Skeletal muscle cell (primary cell): ENCODE measurements at places on chromosomes 5 and 9.

GRCh38 chr5:159059722-159060121 lies 40.0 kb downstream of the EBF1 start:
- DNase-seq = no peak

GRCh38 chr5:128093368-128093767 lies 9.8 kb downstream of the SLC12A2 start:
- DNase-seq = no peak

DNA sequence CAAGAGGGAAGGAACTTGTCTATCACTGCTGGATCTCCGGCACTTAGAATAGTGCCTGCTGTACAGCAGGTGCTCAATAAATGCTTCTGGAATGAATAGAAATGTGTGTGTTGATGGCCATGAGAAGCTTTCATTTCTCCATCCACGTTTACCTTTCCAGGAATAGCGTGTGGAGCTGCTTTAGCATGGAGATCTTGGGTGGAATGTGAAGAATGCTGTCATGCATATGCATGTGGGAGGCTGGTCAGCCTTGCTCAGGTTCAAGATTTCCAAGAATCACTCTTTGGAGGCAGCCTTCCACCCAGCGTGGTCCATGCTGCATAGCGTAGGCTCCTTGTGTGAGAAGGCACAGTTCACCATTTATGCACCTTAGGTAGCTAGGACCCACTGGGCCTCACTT lies 19.2 kb downstream of the COL15A1 start:
- DNase-seq = no peak

DNA sequence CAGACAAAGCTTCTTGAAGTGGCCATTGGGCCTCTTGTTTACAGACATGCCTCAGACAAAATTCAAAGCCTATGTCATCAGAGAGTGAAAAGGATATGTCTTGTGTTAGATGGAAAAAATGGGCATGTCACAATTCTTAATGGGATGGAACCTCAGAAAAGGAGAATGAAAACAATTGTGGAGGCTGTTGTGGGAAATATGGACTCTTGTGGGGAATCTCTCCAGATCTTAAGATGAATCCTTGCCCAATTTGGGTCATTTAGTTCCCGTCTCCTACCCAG lies 19.5 kb downstream of the SLC22A5 start:
- no peak for DNase-seq

DNA sequence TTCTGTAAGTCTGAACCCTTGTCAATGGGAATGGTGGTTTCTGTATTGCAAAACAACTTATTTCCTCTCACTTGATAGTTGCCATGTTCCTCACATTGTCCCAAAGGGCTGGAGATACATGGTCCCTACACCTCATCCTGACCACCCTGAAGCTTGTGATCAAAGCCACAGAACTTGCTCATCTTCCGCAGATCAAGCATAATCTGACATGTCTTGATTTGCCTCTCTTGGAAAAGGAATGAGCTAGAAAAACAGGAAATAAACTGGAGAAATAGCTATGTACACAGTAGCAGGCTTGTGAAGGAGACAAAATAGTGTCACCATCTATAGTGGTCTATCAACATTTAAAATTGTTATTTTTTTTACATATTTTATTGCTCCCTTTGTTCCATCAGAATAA lies 871.9 kb upstream of the C9orf72 start:
- no peak for DNase-seq

- no peak for DNase-seq
Observed at GRCh38 chr5:133466556-133467334, 145.6 kb downstream of the FSTL4 start.

GRCh38 chr5:171499611-171500010 lies 80.2 kb downstream of the FGF18 start:
- DNase-seq = no peak
